ENCODE measurements at places on chromosomes 13 and 19.
A peak's percentile ranks its signal among the peaks of the same experiment; 100 is the strongest.

- no peak overlapping the region for H3K27ac ChIP-seq
- no peaks in the 10 kb centered on the region for H3K36me3 ChIP-seq
- peaks cover 1% of the 10 kb centered on the region for H3K27me3 ChIP-seq
- H3K4me3 ChIP-seq = no peak overlapping the region
- peaks cover under 1% of the 10 kb centered on the region for H3K4me1 ChIP-seq
Measured at GRCh38 chr19:56222901-56223300, 20.8 kb downstream of the ZSCAN5C start.

DNA sequence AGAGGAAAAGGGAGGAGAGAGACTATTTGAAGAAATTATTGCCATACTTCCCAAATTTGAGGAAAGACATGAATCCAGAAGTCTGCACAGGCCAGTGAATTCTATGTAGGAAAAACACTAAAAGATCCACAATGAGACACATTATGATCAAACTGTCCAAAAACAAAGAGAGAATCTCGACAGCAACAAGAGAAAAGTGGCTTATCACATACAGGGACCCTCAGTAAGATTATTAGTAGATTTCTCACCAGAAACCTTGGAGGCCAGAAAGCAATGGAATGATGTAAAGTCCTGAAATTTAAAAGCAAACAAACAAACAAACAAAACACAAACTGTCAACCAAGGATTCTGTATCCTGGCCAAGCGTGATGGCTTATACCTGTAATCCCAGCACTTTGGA, 55.7 kb upstream of the IL17D start:
- no peaks in the 10 kb centered on the region for H3K27me3 ChIP-seq
- no peaks in the 10 kb centered on the region for H3K4me1 ChIP-seq
- no peak for DNase-seq
- H3K36me3 ChIP-seq = no peaks in the 10 kb centered on the region
- H3K4me3 ChIP-seq = no peak overlapping the region
- no peak overlapping the region for H3K27ac ChIP-seq

GRCh38 chr19:10450853-10451609, 30.7 kb downstream of the PDE4A start:
- no peak overlapping the region for H3K27ac ChIP-seq
- no peaks in the 10 kb centered on the region for H3K4me1 ChIP-seq
- no peak overlapping the region for H3K4me3 ChIP-seq
- no peak for DNase-seq

DNA sequence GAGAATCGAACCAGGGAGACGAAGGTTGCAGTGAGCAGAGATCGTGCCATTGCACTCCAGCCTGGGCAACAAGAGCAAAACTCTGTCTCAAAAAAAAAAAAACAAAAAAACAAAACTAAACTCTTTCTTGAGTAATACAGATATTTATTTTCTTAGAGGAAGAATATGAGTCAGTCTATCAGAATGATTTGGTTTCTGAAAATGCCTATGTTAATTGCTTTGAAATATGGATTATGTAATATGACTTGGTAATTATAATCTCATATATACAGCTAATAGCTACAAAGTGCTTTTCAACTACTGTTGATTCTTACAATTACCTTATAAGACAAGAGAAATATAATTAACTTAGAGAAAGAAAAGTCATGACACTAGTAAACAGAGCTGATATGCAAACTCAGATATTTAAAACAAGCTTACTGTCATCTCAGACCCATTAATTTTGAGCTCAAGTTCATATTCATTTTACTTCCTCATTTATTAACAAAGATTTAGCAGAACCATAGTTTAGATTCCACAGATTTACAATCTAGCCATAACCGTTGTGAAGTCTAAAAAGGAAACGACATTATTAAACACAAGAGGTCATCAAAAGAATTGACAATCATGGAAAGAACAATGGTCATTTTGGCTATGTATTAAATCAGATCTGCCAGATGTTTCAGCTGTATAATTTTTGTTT, 88.0 kb downstream of the TBC1D4 start:
- no peaks in the 10 kb centered on the region for H3K27me3 ChIP-seq
- H3K36me3 ChIP-seq = no peaks in the 10 kb centered on the region
- no peak overlapping the region for H3K27ac ChIP-seq
- no peaks in the 10 kb centered on the region for H3K4me1 ChIP-seq
- DNase-seq = no peak

DNA sequence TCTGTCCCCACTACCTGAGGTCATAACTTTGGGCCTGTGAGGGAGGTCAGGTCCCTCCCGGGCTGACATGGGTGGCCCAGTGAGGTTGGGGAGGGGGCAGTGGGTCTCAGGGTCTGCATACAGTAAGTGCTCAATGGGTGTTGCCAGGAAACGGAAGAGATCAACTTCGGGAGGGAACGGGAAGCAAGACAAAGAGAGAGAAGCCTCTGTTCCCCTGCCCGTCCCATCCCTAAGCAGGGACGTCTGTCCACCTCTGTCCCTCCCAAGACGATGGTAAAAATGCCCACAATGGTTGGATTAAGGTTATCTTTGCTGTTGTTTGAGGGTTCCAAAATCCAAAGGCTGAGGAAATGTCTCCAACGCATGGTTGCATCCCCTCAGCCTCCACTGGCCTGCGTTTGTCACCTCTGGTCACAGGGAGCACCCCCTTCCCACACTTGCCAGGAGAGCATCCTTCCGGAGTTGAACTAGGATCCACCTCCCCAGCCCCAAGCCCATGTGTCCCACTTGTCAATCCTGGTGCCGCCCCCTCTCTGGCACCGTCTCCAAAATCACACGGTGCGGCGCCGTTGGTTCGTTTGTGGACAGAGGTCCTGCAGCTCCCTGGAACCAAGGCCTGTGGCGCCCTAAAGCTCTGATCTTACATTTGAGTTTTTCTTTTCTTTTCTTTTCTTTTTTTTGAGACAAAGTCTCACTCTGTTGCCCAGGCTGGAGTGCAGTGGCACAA, 774 bp upstream of the HOMER3 start:
- H3K4me1 ChIP-seq = no peaks in the 10 kb centered on the region
- DNase-seq = no peak
- peak overlapping the region; percentile 86 for H3K4me3 ChIP-seq
- peak overlapping the region; percentile 75 for H3K27ac ChIP-seq
- no peaks in the 10 kb centered on the region for H3K27me3 ChIP-seq

All from sigmoid colon (tissue), 7 donors.